ENCODE measurements at places on chromosomes 13 and 19.

DNA sequence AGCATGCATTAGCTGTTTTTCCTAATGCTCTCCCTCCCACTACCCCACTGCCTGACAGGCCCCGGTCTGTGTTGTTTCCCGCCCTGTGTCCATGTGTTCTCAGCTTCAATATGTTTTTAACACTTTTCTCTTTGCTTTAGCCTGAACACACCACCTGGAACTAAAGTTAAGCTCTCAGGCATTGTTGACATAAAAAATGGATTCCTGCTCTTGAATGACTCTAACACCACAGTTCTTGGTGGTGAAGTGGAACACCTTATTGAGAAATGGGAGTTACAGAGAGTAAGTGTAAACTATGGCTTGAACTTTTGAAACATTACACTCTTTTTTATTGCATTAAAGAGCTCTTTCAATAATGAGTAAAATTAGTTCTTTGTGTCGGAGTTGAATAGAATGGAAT, 70.1 kb downstream of the TDRD3 start:
- no peak overlapping the region for H3K27ac ChIP-seq
- H3K4me1 ChIP-seq = peaks cover 7% of the 10 kb centered on the region
- H3K36me3 ChIP-seq = peaks cover 56% of the 10 kb centered on the region
- no peak overlapping the region for H3K4me3 ChIP-seq
- no peak for DNase-seq
- H3K27me3 ChIP-seq = no peaks in the 10 kb centered on the region

- no peak overlapping the region for H3K4me3 ChIP-seq
- H3K27ac ChIP-seq = no peak overlapping the region
- H3K36me3 ChIP-seq = peaks cover 33% of the 10 kb centered on the region
- DNase-seq = no peak
- H3K4me1 ChIP-seq = peaks cover 15% of the 10 kb centered on the region
These were observed 10.2 kb downstream of the TNFAIP8L1 start for GRCh38 chr19:4649392-4650047.

- H3K27ac ChIP-seq = no peak overlapping the region
- no peak for DNase-seq
These were observed 22.3 kb upstream of the ZDHHC20 start for GRCh38 chr13:21481359-21481758.

DNA sequence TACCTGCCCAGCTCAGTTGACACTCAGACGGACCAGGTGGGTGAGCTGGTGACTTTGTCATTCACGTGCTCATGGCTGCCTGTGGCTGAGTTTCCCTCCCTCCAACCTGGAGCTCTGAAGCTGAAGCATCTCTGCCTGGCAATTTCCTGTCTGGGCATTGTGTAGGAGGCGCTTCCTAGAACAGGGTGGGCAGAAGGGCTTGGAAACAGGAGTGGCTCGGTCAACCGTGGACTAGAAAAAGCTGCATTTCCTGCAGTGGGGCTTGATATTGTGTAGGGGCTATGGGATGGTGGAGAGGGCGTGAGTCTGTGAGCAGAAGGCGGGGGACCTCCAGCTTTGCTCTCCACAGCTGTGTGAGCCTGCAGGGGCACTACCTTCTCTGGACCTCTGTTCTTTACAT, 278.3 kb downstream of the TEX29 start:
- H3K36me3 ChIP-seq = no peaks in the 10 kb centered on the region
- H3K4me1 ChIP-seq = peaks cover 4% of the 10 kb centered on the region
- H3K27ac ChIP-seq = no peak overlapping the region
- H3K4me3 ChIP-seq = no peak overlapping the region

GRCh38 chr13:112697756-112698655, 8.2 kb downstream of the ATP11A start:
- no peak overlapping the region for H3K27ac ChIP-seq
- peaks cover 5% of the 10 kb centered on the region for H3K36me3 ChIP-seq
- H3K27me3 ChIP-seq = no peaks in the 10 kb centered on the region
- peaks cover 20% of the 10 kb centered on the region for H3K4me1 ChIP-seq
- no peak overlapping the region for H3K4me3 ChIP-seq

- DNase-seq = no peak
- no peak overlapping the region for H3K4me3 ChIP-seq
- H3K4me1 ChIP-seq = no peaks in the 10 kb centered on the region
- no peaks in the 10 kb centered on the region for H3K36me3 ChIP-seq
- peaks cover 4% of the 10 kb centered on the region for H3K27me3 ChIP-seq
These were observed 123.6 kb downstream of the UQCRFS1 start for GRCh38 chr19:29089315-29089870.

DNA sequence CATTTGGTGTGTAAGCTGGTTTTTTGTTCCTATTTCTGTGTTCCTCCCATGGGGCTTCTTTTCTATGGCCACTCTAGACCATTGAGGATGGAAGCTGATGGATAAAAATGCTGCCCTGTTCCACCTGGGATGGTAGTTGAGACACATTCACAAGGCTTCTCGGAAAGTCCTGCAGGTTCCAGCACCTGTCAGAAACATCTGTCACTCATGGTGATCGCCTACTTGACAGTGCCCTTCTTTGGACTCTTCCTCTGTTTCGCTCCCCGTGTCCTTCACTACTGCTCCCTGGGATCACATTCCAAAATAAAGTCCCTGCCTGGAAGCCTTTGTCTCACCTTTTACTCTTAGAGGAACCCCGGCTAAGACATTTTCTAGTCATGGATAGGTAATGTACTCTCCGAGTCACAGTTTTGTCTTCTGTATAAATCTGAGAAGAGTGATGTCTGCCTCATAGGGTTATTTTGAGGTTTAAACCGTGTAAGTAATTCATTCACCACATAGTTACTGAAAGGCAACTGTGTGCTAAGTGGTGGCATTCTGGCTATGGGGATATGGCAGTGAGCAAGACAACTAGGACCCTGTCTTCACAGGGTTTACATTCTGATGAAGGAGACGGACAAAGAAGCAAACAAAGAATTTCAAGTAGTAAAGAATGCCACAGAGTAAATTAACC, 21.0 kb downstream of the UBAC2 start:
- no peaks in the 10 kb centered on the region for H3K27me3 ChIP-seq
- peaks cover 8% of the 10 kb centered on the region for H3K36me3 ChIP-seq
- DNase-seq = no peak
- peak overlapping the region; percentile 52 for H3K4me3 ChIP-seq
- peak overlapping the region; percentile 92 for H3K27ac ChIP-seq

- no peak for DNase-seq
- peaks cover 33% of the 10 kb centered on the region for H3K27me3 ChIP-seq
- no peak within 1 kb of the TSS for H3K4me3 ChIP-seq
- H3K4me1 ChIP-seq = peaks cover 6% of the 10 kb centered on the region
These were observed at the start of gene SERTM1 for GRCh38 chr13:36673838-36674326. Gene SERTM1, plus strand, starts transcription at chr13:36674020. Its CDS starts 21,059 bp downstream, at chr13:36695079.

- no peak for DNase-seq
- no peak overlapping the region for H3K27ac ChIP-seq
- no peaks in the 10 kb centered on the region for H3K4me1 ChIP-seq
- H3K27me3 ChIP-seq = no peaks in the 10 kb centered on the region
These were observed 43.2 kb upstream of the ERICH6B start for GRCh38 chr13:45658586-45659235.

GRCh38 chr19:2081873-2082810, 14.0 kb downstream of the MOB3A start:
- peak; percentile 31 for DNase-seq
- no peaks in the 10 kb centered on the region for H3K27me3 ChIP-seq

GRCh38 chr19:17765069-17765618, 13.9 kb downstream of the FCHO1 start:
- H3K27me3 ChIP-seq = no peaks in the 10 kb centered on the region
- H3K4me3 ChIP-seq = no peak overlapping the region
- H3K36me3 ChIP-seq = peaks cover 27% of the 10 kb centered on the region
- H3K27ac ChIP-seq = peak overlapping the region; percentile 56

DNA sequence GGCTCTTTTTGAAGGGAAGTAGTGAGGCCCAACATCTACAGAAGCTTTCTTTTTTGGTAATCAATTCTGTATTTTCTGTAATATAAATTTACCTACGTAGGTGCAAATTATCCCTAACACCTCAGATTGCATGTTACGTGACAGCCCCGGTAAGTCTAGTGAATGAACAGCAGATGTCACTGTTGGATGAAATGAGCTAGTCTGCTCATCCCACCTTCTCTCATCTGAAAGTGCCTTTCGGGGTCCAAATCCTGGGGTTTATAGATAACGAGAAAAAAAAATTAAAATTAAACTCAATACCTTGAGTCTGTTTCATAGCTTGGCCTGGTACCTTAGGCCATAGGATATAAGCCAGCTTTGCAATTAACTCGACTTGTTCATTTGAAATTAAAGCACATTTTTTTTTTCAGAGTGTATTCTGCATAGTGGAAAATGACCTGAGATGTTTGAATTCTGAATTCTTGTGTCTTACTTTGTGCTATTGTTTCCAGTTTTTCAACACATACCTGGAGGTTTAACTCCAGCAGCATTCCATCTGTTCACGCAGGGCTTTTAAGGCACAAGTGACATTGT, 548.2 kb downstream of the GPC5 start:
- H3K27ac ChIP-seq = no peak overlapping the region
- no peaks in the 10 kb centered on the region for H3K4me1 ChIP-seq
- no peak for DNase-seq
- no peak overlapping the region for H3K4me3 ChIP-seq
- no peaks in the 10 kb centered on the region for H3K36me3 ChIP-seq
- H3K27me3 ChIP-seq = no peaks in the 10 kb centered on the region

- peaks cover 17% of the 10 kb centered on the region for H3K4me1 ChIP-seq
- peak overlapping the region; percentile 91 for H3K4me3 ChIP-seq
- no peaks in the 10 kb centered on the region for H3K27me3 ChIP-seq
- H3K27ac ChIP-seq = peak overlapping the region; percentile 94
These were observed 1.0 kb upstream of the CHAMP1 start for GRCh38 chr13:114313061-114313860.

GRCh38 chr19:2329501-2329916, 1.0 kb downstream of the SPPL2B start:
- no peaks in the 10 kb centered on the region for H3K36me3 ChIP-seq
- H3K27me3 ChIP-seq = no peaks in the 10 kb centered on the region
- no peak for DNase-seq
- H3K4me3 ChIP-seq = peak overlapping the region; percentile 100
- H3K4me1 ChIP-seq = peaks cover 42% of the 10 kb centered on the region
- H3K27ac ChIP-seq = peak overlapping the region; percentile 94

GRCh38 chr19:38395381-38396114, 7.1 kb downstream of the SPRED3 start:
- H3K36me3 ChIP-seq = no peaks in the 10 kb centered on the region
- peak overlapping the region; percentile 73 for H3K4me3 ChIP-seq
- DNase-seq = no peak

- DNase-seq = peak; percentile 54
- peak within 1 kb of the TSS; percentile 99 for H3K4me3 ChIP-seq
- peaks cover 42% of the 10 kb centered on the region for H3K4me1 ChIP-seq
- H3K27me3 ChIP-seq = no peaks in the 10 kb centered on the region
These were observed at the start of gene DENND1C for GRCh38 chr19:6481541-6482342. Gene DENND1C, minus strand, starts transcription at chr19:6481787. Its CDS starts 92 bp downstream, at chr19:6481695.

- no peaks in the 10 kb centered on the region for H3K27me3 ChIP-seq
- H3K4me1 ChIP-seq = peaks cover 90% of the 10 kb centered on the region
- peak overlapping the region; percentile 61 for H3K4me3 ChIP-seq
- no peak for DNase-seq
These were observed 17.2 kb upstream of the CFAP97D2 start for GRCh38 chr13:114161644-114162532.

DNA sequence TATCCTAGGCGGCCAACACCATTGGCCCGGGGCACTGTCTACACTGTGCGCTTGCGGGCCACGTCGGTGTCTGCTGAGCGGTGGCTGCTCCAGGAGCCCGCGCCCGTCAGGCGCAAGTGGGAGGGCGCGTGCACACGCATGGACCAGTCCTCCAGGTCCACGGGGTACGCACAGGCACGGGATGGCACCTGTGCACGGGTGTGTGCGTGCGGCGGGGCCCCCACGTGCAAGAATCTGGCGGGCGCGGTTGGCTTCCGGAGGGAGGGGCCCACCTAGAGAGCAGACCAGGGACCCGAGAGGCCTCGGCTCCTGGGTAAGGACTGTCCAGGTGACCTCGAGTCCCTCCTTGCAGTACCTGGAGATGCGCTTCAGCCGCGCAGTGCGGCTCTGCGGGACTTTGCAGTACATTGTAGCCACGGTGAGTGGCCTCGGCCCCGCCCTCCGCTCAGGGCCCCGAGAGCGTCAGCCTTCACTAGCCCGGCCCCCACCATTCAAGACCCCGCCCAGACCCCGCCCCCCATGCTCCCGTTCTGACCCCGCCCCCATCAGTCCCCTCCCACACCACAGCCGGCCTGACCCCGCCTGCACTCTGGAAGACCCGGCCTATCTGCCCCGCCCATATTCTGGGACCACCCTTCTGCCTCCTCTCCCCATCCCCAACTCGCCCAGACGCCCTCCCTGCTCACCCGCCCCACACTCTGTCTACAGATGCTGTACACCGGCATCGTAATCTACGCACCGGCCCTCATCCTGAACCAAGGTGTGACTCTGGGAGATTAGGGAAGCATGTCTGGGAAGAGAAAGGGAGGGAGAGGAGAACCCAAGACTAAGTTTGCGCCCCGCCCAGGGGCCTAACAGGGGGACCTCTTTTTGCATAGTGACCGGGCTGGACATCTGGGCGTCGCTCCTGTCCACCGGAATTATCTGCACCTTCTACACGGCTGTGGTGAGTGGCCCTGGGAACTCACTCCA, 2.3 kb downstream of the SLC5A5 start:
- H3K4me3 ChIP-seq = peak overlapping the region; percentile 83
- no peaks in the 10 kb centered on the region for H3K27me3 ChIP-seq
- peak; percentile 83 for DNase-seq
- H3K4me1 ChIP-seq = peaks cover 19% of the 10 kb centered on the region

- peaks cover 39% of the 10 kb centered on the region for H3K36me3 ChIP-seq
- H3K27me3 ChIP-seq = no peaks in the 10 kb centered on the region
- DNase-seq = no peak
- H3K4me3 ChIP-seq = no peak overlapping the region
- H3K27ac ChIP-seq = no peak overlapping the region
These were observed 28.0 kb downstream of the CARS2 start for GRCh38 chr13:110677731-110678545.
